Urothelium cell line (cell line): ENCODE measurements at places on chromosomes 16 and 17.

DNA sequence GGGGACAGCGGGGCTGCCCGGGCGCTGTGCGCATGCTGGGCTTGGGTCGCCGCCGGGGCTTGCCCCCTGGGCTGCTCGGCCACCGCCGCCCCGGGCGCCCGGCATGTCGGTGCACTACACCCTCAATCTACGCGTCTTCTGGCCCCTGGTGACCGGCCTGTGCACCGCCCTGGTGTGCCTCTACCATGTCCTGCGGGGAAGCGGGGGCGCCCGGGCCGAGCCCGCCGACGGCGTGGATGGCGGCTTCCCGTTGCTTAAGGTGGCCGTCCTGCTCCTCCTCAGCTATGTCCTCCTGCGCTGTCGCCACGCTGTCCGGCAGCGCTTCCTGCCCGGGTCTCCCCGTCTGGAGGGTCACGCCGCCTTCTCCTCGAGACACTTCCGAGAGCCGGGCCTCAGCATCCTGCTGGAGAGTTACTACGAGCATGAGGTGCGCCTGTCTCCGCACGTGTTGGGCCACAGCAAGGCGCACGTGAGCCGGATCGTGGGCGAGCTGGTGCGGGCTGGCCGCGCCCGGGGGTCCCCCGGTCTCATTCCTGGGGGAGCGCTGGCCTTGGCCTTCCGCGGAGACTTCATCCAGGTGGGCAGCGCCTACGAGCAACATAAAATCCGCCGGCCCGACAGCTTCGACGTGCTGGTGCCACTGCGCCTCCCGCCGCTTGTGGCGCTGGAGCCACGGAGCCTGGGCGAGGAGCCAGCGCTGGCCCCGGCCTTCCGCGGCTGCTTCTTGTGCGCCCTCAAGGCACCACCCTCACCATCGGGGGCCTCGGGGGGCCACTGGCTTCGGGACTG, 789 bp downstream of the ITPRIPL2 start:
- DNase-seq, result peak; percentile 64

DNA sequence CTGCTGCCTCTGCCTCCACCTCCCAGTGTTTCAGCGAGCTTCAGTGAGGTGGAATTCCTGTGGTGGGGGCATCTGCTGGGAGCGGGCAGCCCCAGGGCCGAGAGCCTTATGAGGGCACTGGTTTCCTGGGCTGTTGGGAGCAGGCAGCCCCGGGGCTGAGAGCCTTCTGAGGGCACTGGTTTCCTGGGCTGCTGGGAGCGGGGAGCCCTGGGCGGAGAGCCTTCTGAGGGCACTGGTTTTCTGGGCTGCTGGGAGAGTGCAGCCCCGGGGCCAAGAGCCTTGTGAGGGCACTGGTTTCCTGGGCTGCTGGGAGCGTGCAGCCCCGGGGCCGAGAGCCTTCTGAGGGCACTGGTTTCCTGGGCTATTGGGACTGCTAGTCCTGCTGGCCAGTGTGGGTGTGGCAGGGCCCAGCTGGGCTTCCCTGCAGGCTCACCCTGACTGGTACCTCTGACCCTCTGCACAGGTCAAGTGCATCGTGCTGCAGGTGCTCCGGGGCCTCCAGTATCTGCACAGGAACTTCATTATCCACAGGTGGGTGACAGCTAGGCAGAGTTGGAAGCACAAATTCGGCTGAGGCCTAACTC, 5.6 kb downstream of the CDK10 start:
- no peak for DNase-seq

- no peak for DNase-seq
Measured at GRCh38 chr17:76982408-76983074, 114.3 kb downstream of the MGAT5B start.

GRCh38 chr17:20109076-20109475, 99.9 kb downstream of the SPECC1 start:
- no peak for DNase-seq
